Skeletal muscle cell (primary cell): ENCODE measurements at places on chromosomes 12 and 14.
A peak's percentile ranks its signal among the peaks of the same experiment; 100 is the strongest.

DNA sequence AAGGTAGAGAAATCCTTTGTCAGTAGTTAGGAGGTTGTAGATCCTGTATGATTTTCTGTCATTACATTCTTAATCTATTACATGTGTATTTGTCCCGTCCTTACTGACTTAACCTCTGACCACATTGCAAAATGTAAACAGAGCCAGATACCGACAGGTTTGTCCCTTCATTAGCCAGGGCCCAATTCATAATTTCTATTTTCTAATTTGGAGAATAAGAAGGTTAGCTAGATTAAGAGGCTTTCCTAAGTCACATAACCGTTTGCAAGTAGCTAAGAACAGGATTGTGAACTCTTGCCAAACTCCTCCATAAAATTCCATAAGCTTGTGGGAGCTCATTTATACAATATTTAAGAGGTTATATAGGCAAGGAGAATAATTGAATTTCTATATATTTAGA is 352.6 kb downstream of the RAD51B start:
- no peak for DNase-seq

GRCh38 chr12:55818886-55819285 is 1.0 kb downstream of the ORMDL2 start:
- DNase-seq: no peak

DNA sequence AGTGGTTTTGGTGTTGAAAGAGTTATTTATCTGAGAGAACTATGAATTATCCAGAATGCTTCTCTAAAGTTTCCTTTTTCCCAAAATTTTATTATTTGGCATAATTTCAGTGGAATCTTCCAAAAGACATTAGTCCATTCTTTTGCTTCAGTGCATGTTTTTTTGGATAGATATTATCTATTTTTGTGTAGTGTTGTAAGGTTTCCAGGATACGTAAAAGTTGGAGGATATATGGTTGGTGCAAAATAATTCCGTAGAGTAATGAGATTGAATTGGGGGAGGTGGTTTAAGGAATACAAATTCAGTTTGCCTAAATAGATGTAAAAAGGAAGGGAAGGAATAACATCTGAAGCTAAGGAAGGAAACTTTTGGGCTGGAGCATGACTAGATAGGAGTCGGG is 186.6 kb downstream of the RGS6 start:
- DNase-seq: no peak

DNA sequence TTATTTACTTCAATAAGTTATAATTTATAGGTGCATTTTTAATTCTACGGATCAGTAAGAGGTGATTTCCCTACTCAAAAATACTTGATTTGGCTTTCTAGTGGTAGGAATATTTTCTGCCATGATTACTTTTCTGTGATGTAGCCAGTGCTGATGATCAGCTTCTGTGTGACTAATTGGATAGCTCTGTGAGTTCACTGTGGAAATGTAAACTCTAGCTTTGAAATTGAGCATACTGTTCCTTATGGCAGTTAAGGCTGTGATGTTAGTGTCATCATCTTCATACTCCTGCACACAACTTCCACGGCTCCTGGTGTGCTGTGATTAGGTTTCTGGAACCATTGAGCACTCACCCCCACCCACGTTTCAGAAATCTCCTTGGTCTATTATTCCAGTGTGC is 48.2 kb downstream of the PLEKHA5 start:
- no peak for DNase-seq

- DNase-seq: peak; percentile 53
Observed at GRCh38 chr14:102020058-102020971, 55.9 kb downstream of the DYNC1H1 start.

DNA sequence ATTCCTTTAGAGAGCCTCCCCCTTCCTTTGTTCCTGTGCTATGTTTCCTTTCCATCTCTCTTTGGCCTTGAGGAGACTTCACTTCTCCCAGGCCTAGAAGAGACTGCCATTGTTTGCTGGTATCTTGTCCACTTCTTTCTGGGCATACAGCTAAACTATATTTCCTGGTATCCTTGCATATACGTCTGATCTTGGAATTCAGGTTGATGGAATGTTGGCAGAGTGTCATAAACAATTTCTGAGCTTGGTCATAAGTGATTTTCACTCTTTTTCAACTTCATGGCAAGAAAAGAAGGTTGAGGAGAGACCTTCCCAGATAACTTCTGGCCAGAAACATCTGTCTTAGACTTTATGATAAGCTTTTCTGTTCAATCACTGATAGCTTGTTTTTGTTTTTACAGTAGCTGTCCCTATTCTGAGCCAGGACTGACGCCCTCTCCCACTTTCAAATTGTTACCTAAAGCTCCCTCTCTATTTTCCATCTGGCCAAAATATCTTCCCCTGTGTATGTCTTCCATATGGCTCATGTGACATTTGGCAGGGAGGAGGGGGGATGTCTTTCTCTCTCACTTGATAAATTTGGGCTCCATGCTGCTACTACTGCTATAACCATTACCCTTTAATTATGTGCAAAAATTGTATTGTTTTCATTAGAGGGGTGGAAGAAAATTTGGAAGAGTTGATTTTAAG is 457.0 kb downstream of the ADAMTS20 start:
- DNase-seq: no peak

DNA sequence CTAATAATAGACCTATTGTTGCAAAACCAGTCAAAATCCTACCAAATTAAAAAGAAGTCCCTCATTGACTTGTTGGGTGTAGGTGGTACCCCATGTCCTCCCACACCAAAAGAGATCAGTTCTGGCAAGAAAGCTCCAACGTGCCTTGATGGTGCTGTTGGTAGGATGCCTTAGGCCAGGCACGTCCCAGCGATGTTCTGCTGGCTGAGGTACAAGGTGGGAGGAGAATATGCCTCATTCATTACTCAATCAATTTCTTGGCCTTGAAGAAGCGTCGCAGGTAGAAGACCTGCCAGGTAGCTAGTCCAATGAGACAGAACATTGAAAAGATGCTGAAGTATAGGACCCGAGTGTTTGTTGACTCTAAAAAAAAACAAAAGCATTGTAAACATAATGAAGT is 7.8 kb upstream of the NEK9 start:
- DNase-seq: no peak

DNA sequence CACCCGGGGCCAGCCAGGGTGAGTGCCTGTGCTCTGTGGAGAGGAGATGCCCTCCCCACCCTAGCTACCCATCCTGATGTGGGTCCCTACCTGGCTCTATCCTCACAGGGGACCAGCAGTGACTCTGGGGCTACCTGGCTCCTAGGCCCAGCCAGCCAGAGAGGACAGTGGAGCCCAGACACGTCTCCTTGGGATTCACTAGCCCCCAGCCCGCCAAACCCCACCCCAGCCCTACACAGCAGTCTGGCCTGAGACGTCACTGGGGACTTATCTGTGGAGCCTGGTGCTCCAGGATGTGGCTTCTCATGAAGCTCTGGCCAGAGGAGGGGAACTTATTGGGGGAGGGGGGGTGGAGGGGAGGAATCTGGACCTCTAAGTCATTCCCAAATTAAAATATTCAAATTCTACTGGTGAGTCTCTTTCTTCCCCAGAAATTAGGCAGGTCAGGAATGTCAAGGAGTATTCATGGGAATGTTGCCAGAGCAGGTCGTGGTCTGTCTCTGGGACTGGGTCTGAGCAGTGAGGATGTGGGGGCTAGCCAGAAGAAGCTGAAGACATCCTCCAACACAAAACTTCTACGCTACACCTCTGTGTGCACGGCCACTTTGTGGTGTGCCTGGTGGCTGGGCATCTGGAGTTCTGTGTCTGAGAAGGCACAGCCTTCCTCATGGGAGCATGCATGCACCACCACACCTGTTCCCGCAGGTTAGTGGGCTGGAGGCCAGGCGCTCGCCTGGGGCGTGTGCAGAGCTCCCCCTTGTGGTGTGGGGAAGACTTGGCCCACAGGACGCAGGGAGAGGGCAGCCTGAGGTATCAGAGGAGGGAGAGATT is 2.7 kb downstream of the CMTM5 start:
- DNase-seq: no peak

GRCh38 chr14:78071016-78071549 is 99.1 kb upstream of the NRXN3 start:
- no peak for DNase-seq

GRCh38 chr12:127411166-127411915 is 855.6 kb upstream of the TMEM132C start:
- DNase-seq: no peak

DNA sequence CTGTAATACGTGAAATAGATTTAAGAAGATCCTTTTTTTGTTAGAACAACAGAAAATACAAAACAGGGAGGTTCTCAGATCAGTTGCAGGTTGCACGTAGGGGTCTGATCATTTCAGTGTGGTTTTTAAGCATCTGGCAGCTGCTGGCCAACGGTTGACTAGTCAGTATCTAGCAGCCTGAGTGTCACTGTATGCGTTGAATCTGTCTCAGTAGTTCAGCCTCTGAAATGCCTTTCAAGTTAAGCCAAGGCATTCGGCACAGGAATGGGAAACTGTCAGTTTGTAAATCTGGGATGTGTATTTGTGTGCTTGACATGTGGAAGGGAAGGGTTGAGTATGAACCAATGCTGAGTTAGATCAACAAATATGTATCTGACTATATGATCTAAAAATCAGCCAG is 165.9 kb downstream of the CACNA1C start:
- DNase-seq: no peak

GRCh38 chr12:122880668-122881067 is 15.3 kb downstream of the VPS37B start:
- DNase-seq: peak; percentile 35

GRCh38 chr14:34126586-34126985 is 175.7 kb upstream of the EGLN3 start:
- DNase-seq: no peak

GRCh38 chr12:64053117-64053516 is 169.0 kb downstream of the KICS2 start:
- DNase-seq: no peak

DNA sequence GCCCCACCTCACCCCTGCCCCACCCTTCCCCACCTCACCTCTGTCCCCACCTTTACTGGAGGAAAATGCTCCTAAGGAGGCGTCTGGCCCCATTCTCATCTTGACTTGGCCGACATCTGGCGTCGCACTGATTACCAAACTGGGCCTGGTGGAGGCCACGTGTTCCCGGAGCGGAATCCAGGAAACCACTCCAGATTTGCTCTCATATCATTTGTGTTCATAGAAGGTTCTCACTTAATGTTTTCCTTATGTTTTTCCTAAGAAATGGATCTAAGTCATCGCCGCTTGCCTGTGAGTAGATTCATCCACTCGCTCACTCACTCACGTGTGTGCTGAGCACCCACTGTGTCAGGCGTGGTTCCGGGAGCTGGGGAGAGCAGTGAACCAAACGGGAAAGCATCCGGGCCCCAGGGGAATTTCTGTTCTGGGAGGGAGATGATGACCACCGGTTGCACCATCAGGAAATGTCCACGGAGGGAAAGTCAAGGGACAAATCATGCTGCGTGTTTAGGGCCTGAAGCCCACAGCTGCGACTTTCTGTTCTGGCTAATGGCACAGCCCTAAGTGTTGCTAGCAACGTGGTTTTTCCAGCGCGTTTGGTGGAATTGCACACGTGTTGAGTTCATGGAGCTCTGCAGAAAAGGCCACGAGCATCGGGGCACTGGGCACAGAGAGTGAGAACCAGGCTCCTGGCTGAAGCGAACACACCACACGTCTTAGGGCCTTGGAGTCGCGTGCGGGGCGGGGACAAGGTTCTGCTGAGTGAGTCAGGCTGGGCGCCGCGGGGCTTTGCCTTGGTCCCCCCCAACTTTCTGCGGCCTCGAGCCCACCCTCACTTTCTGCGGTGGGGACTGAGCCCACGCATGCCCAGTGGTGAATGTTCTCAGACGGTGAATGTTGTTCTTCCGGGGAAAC is 57.7 kb downstream of the ADGRD1 start:
- no peak for DNase-seq

DNA sequence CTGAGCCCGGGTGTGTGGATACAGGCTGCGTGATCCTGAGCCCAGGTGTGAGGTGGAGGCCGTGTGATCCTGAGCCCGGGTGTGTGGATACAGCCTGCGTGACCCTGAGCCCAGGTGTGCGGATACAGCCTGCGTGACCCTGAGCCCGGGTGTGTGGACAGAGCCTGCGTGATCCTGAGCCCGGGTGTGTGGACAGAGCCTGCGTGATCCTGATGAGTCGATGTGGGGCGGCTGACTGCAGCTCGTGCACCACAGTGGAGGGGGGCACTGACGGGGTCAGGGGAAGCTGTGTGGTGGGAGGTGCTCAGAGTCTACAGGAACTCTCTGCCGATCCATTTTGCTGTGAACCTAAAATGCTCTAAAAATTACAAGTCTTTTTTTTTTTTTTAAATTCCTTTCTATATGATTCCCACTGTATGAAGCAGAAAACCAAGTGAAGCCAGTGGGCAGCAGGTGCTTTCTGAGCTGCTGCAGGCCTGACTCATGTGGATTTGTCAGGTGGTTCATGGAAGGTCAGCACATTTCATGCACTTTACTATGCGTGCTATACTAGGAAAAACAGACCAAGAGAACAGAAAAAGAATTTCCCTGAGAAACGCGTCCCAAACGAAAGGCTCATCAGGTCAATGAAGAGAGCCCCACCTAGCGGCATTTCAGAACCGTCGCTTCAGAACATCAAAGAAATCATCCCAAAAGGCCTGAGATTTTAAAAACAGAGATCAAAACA is 19.3 kb downstream of the BRF1 start:
- DNase-seq: peak; percentile 47

- DNase-seq: no peak
Observed at GRCh38 chr12:69466867-69467266, 3.3 kb upstream of the FRS2 start.

DNA sequence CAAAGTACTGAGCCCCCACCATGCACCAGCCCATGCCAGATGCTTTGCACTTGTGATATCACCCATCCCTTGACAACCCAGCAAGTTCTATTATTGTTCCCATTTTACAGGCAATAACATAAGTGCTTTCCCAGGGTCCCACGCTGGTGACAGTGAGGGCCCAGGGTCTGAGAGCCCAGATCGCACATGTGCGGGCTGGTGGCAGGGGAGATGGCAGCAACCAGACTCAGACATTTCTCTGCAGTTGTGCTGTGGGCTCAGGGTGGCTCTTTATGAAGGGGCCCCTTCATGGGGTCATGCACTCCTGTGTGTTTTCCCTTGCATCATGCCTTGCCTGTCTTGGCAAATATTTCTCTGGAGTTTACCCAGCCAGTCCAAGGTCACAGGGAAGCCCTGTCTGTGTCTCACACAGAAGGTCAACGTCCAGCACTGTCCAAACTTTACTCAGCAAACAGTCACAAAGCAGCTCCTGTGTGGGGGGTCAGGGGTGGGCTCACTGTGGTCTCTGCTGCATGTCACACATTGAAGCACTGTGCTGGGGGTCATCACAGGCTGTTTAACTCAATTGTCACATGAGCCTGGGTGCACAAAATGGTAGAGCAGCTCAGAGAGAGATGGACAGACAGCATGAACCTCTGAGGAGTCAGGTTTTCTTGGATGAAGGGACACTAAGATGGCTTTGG is 12.7 kb downstream of the SERPINA5 start:
- no peak for DNase-seq

DNA sequence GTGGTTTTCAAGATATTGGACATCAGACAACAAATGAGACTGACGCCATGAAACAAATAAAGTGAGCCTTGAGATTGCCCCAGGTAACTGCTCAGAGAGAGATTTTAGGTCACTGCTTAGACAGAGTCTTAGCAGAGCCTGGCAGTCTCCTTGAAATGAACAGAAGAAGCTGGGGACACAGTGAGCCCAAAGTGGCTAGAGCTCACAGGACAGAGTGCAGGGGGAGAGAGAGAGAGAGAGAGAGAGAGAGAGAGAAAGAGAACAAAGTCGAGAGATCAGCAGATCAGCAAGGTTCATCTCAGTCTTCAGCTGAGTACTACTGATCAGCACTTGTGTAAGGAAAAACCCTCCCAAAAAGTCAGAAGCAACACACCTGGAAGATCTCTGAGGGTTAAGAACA is 147.4 kb downstream of the RMST start:
- no peak for DNase-seq
